ENCODE measurements at places on chromosomes 11 and 22.

- no peak for DNase-seq
These were observed 3.1 kb upstream of the PANX3 start for GRCh38 chr11:124608147-124608546.

- no peak for DNase-seq
These were observed 21.0 kb downstream of the LMO1 start for GRCh38 chr11:8242499-8243280.

DNA sequence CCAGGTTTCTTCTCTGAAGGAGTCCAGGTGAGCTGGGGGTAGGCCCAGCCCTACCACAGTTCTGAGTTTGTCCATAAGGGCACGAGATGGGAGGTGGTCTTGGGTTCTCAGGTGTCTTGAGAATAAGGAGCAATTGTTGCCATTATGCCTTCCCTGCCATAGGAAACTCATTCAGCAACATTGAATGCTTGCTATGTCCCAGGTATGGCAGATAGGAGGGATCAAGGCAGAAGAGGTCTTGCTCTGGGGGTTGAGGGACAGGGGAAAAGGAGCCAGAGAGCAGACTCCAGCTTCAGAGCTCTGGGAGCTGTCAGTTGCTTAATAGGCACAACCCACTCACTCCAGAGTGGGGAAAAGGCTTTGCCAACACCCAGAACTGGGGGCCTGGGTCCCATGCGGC is 4.3 kb downstream of the SELENOM start:
- no peak for DNase-seq

GRCh38 chr11:34787348-34787747 is 128.8 kb downstream of the APIP start:
- no peak for DNase-seq

- no peak for DNase-seq
These were observed 33.0 kb upstream of the PITPNB start for GRCh38 chr22:27952091-27952490.

GRCh38 chr11:11148104-11148509 is 204.9 kb downstream of the CSNK2A3 start:
- DNase-seq, result no peak

- DNase-seq, result no peak
These were observed 39.7 kb upstream of the PANX1 start for GRCh38 chr11:94088906-94089305.

DNA sequence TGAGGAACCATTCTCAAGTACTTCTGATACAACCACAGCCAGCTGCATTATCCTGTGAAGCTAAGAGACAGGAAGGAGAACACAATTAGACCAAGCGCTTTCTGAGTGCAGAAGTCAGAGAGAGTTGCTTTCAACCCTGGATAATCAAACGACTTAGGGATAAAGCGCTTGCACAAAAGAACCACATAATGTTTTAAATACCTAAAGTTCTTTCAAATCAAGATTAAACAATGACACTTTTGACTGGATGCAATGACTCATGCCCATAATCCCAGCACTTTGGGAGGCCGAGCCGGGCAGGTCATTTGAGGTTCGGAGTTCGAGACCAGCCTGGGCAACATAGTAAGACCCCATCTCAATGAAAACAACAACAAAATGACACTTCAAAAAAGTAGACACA is 145.1 kb downstream of the SWAP70 start:
- DNase-seq, result no peak

GRCh38 chr11:117944554-117944953 is 15.4 kb upstream of the TMPRSS13 start:
- DNase-seq, result no peak

DNA sequence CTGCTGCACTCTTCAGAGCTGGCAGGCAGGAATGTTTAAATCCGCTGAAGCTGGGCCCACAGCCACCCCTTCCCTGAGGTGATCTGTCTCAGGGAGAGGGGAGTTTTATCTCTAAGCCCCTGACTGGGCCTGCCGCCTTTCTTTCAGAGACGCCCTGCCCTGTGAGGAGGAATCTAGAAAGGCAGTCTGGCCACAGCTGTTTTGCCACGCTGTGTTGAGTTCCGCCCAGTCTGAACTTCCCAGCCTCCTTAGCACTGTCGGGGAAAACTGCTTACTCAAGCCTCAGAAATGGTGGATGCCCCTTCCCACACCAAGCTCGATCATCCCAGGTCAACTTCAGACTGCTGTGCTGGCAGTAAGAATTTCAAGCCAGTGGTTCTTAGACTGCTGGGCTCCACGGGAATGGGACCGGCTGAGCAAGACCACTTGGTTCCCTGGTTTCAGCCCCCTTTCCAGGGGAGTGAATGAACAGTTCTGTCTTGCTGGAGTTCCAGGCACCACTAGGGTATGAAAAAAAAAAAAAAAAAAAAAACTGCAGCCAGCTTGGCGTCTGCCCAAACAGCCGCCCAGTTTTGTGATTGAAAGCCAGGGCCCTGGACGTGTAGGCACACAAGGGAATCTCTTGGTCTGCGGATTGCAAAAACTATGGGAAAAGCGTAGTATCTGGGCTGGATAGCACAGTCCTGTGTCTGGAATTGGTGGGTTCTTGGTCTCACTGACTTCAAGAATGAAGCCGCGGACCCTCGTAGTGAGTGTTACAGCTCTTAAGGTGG is 127.4 kb downstream of the SPON1 start:
- no peak for DNase-seq

GRCh38 chr22:27820896-27821866 is 19.6 kb upstream of the MN1 start:
- no peak for DNase-seq

DNA sequence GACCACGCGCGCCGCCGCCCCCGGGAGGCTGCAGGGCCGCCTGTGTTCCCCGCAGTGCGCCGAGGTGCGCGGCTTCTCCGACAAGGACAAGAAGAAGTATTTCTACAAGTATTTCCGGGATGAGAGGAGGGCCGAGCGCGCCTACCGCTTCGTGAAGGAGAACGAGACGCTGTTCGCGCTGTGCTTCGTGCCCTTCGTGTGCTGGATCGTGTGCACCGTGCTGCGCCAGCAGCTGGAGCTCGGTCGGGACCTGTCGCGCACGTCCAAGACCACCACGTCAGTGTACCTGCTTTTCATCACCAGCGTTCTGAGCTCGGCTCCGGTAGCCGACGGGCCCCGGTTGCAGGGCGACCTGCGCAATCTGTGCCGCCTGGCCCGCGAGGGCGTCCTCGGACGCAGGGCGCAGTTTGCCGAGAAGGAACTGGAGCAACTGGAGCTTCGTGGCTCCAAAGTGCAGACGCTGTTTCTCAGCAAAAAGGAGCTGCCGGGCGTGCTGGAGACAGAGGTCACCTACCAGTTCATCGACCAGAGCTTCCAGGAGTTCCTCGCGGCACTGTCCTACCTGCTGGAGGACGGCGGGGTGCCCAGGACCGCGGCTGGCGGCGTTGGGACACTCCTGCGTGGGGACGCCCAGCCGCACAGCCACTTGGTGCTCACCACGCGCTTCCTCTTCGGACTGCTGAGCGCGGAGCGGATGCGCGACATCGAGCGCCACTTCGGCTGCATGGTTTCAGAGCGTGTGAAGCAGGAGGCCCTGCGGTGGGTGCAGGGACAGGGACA is 2.7 kb downstream of the NLRP6 start:
- DNase-seq, result no peak

GRCh38 chr11:126518972-126519690 is 163.6 kb downstream of the ST3GAL4 start:
- no peak for DNase-seq

DNA sequence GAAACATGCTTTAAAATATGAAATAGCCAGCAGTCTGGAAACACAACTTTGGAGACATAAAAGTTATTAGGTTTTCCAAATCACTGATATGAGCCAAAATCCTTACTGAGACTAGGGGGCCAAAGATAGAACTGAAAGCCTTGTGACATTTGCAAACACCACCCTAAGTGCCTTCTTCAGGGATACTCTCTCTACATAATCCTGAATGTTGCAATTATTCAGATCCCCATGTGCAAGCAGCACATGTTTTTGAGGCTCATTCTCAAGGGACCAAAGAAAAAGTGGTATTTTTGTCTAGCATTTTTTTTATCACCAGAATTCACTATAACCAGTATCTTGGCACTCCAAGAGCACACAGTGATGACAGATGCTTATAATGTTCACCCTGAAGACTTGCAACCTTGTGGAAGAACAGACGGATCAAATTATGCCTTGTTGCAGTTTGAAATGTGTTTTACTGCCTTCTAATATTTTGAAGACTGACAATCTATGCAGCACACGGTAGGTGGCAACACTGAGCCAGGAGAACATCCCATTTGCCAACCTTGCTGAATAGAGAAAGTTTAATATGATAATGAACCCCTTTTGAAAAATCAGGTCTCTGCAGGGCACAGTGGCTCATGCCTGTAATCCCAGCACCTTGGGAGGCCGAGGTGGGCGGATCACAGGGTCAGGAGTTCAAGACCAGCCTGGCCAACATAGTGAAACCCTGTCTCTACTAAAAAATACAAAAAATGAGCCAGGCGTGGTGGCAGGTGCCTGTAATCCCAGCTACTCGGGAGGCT is 78.5 kb downstream of the PLEKHA7 start:
- peak; percentile 38 for DNase-seq

- DNase-seq, result no peak
These were observed 32.0 kb downstream of the EXPH5 start for GRCh38 chr11:108561535-108561991.

DNA sequence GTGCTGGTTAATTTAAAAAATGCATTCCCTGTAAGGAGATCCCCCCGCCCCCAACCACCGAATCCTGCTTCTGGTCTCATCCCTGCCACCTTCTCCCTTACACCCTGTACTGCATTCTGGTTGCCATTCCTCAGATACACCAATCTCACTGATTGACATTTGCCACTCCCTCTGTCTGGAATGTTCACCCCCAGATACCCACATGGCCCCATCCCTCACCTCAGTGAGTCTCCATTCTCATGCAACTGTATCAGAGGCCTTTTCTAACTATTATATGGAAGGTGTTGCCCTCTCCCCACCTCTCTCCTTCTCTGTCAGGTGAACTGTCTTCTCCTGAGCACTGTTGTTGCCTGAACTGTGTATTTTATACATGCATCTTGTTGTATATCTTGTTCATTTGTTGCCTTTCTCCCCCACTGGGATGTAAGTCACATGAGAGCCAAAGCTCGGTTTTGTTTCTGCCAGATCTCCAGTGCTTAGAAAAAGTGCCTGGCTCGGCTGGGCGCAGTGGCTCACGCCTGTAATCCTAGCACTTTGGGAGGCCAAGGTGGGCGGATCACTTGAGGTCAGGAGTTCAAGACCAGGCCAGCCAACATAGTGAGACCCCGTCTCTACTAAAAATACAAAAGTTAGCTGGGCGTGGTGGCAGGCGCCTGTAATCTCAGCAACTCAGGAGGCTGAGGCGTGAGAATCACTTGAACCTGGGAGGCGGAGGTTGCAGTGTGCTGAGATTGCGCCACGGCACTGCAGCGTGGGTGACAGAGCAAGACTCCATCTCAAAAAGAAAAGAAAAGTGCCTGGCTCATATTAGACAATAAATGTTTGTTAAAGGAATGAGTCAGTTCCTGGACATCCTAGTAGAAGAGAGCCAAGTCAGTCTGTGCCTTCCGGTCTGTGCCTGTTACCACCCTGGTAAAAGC is 61.0 kb downstream of the TNRC6B start:
- DNase-seq, result no peak

DNA sequence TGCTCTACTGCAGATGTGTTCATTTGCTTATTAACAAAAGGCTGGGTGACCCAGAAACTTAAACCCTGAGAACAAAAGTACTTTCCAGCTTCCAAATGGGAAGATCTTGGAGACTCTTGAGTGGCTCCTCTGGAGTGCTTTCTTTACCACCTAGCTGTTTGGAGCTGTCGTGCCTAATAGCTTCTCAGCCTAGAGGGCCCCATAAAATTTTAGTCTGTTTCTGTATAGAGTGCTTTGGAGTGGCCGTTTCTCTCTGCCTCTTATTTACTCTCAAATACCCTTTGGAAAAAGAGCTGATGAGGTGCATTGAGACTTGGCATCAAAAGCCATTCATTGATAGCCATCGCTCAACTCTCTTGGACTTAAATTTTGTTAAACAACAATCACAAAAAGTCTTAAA is 50.7 kb downstream of the ZNRF3 start:
- no peak for DNase-seq

- no peak for DNase-seq
These were observed 17.1 kb downstream of the FAR1 start for GRCh38 chr11:13685461-13686108.

DNA sequence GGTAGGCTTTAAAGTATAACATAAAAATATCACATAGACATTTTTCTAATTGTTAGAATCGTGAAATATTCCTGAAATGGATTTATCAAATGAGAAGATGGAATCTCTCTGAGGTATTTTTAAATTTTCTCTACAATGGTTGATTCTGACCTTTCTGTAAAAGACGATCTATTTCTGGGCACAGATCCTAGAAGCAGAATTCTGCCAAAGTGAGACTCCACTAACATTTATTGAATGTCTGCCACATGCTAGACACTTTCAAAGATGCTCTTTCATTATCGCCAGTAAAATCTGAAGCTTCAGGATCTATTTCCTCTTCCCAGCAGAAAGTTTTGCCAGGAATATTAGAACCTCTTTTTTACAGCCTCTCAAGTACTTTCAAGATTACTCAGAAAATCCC is 64.1 kb upstream of the TMEM45B start:
- DNase-seq, result no peak

- DNase-seq, result no peak
These were observed 20.6 kb downstream of the BCO2 start for GRCh38 chr11:112195951-112196351.

GRCh38 chr11:122093731-122094275 is 22.2 kb downstream of the BLID start:
- no peak for DNase-seq

Measured in NCI-H2081 (cell line).